Occipital lobe (tissue), 3 donors: ENCODE measurements at places on chromosomes 11 and 22. TPM values are rescaled to one million over a fixed set of nuclear protein-coding genes. Genes with fewer than 3 reads are reported as not detected.
A peak's percentile ranks its signal among the peaks of the same experiment; 100 is the strongest.

OR51I1 gene
- total RNA-seq: not detected

DNA sequence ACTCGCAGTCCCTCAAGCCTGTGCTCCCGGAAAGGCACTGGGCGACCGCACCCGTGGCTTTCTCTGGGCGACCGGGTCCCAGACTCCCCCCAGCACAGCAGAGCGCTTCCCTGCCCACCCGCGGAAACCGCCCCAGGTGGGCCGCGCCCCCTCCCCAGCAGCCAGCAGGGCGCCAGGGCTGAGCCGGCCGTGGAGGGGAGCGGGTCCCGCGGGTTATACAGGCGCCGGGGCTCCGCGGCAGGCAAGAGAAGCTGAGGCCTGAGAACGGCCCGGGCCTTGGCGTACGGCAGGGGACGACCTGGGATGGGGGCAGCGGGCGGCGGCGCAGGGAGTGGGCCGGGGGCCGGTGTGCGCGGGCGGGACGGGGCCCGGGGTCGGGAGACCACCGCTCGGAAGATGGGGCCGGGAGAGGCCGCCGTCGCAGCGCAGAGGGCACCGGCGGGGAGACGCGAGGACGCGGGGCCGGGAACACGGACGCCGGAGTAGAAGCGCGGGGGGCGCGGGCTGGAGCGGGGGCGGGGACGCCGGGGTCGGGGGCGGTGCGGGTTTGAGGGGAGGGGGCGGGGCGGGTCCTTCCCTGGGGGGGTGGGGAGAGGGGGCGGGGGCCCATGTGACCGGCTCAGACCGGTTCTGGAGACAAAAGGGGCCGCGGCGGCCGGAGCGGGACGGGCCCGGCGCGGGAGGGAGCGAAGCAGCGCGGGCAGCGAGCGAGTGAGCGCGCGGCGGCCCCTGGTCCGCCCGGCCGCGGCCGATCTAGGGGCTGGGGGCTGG is at the start of gene MDK:
Gene MDK (plus strand): TSS at position 622 of the 771 bp plus-strand sequence. CDS start 389 bp downstream, outside the sequence.
- DNase-seq: no peak

DNA sequence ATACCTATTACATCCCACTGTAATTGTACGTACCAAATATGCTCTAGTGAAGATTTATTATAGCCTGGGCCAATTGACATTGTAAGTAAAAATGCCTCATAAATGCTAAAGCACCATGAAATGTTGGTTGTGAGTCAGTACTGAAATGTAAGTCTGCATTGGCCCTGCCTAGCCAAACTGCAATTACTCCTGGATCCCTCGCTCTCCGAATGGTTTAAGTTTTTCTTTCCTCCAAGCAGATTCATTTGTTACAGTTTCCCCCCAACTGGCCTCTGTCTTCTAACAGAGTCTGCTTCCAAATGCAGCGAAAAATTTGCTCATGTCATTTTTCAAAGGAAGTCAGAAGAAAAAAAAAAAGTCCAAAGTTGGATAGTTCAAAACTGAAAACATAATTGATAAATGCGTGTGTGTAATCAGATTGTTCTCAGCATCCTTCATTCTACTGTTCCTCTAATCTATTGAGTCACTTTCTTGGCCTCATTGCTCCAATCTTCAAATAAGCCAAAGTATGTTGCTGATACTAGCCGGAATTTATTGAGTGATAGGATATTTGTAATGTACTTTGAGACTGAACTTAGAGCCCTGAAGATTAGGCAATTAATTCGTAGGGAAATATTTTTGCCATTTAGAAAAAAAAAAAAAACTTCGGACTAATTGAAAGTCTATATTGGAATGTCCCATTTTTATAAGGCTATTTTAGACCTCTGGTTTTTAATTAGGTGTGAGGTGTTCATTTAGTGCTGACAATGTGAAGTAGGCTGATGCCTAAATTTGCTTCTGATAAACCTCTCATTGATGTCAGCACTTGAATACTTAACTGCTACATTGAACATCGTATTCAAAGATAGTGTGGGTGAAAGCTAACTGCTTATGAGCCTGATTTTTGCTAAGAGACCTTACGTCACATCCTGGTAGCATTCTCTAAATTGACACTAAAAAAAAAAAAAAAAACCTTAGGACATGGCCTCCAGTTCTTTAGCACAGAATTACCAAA is 93.4 kb downstream of the WT1 start:
- no peak for DNase-seq

DGCR8 gene
- total RNA-seq: 37.0 TPM

TP53I11 gene
- total RNA-seq: 27.1 TPM

OR8J3 gene
- not detected for total RNA-seq

DNA sequence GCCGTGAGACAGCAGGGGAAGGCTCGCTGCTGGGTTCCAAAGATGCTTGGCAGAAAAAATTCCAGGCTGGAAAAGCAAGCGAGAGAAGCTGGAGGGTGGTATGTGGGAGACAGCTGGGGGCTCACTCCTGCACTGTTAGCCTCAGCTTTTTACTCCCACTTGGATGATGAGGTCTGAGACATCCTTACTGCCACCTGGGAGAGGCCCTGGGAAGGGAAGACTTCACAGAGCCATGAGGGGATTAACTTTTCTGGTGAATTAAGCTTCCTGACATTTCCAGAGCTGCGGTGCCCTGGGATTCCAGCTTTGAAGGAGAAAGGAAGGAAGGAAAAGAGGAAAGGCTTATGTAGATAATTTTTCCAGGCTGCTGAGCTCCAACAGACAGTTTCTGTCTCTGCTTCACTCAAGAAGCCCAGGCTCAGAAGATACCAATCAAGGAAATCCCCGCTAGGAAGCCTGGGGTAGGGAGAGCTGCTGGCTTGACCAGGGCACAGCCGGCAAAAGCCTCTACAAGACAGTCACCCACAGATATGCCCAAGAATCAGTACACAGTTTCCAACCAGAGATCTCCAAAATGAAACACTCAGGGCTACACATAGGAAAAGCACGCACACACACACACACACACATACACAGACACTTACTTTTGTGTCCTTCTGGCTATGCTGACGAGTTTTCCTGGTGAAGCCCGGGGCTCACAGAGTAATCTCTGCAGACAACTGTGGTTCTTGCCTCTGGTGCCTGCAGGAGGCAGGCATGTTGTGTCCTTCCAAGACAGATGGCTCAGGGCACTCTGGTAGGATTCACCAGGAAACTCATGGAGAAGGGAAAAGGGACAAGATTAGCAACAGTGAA is 907 bp downstream of the MCHR1 start:
- peak; percentile 20 for DNase-seq

TRIM34 gene
- 2.8 TPM for total RNA-seq

- no peak for DNase-seq
Measured at GRCh38 chr11:36164506-36165250, 124.5 kb downstream of the COMMD9 start.

DNA sequence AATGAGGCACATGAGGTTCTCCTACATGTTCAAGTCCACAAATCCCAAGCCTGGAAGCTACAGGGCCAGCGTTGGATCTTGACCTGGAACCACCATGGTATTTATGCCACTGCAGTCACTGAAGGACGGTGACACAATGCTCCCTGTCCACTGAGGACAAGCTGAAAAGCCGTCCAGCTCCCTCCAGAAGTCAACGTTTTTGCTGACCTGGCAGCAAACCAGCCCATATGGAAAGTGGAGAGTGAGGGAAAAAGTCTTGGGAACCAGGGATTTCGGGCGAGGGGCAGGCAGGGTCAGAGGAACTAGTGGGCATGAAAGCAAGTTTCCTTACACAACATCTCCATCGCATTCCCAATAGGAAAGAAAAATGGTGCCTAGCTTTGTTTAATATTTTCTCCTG is 33.3 kb downstream of the OPCML start:
- no peak for DNase-seq

GRCh38 chr11:71248656-71249055 is 3.7 kb downstream of the SHANK2 start:
- no peak for DNase-seq

- no peak for DNase-seq
Measured at GRCh38 chr22:20951932-20952380, 15.1 kb upstream of the AIFM3 start.

- no peak for DNase-seq
Measured at GRCh38 chr11:87063982-87064381, 26.2 kb downstream of the TMEM135 start.

SHISAL1 gene
- 13.9 TPM for total RNA-seq

DNA sequence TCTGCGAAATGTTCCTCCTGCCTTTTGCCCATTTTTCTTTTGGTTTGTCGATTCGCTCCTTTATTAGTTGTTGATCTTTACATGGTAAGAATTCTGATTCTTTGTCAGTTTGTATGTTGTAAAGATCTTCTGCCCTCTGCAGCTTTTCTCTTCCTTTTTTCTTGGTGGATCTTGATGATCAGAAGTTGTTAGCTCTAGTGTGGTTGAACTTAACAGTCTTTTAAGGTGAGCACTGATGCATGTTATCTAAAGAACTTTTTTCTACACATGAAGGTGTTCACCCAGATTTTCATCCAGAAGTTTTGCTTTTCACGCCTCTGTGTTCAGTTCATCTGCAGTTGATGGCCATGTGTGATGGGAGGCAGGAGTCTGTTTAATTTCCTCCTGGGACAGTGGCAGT is 133.7 kb downstream of the TBC1D22A start:
- no peak for DNase-seq

DNA sequence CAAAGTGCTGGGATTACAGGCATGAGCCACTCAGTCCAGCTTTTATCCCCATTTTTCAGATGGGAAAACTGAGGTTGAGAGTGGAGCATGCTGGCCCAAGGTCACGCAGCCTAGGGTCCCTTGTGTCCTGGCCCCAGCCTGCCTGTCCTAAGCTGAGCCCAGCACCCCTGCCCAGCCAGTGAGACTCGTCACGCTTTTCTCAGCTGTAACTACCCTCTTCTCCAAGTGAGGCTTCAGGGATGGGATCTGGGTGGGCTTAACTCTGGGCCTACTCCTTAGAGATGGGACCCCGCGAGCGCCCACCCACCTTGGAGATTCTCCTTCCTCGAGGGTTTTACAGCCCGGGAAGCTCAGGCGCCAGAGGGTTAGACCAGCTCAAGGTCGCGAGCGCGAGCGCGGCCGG is 390 bp upstream of the TMEM151A start:
- no peak for DNase-seq

DCDC1 gene
- 1.2 TPM for total RNA-seq

DNA sequence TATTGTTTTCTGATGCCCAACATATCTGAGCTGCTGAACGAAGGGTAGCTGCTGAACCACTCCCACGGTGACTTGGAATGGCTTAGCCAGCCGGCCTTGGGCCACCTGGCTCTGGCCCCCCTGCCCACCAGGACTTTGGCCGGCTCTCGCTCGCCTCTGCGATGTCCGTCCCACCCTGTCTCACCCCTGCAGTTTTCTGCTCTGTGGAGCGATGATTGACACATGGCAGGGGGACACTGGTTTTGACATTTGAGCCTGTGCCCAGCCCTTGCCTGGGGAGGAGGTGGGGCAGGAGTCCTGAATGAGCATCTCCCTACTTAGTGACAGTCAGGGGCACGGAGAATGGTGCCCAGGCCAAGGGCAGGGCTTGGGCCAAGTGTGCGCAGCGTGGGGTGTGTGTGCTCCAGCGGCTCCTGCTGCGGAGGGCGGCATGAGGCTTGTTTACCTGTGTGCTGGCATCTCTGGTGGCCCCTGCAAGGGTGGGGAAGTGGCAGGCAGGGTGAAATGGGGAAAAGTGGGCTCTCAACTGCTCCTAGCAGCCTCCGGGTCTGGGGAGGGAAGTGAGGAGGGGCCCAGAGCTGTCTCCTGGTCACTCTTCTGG is 15.7 kb upstream of the CDKN1C start:
- DNase-seq: no peak

SNAP29 gene
- 6.1 TPM for total RNA-seq

GRCh38 chr11:110445437-110445836 is 15.7 kb downstream of the FDX1 start:
- DNase-seq: no peak

ISX gene
- not detected for total RNA-seq

TENM4 gene
- 112 TPM for total RNA-seq

OR9G1 gene
- not detected for total RNA-seq

- no peak for DNase-seq
Measured at GRCh38 chr11:44464741-44465140, 100.7 kb upstream of the CD82 start.

DNA sequence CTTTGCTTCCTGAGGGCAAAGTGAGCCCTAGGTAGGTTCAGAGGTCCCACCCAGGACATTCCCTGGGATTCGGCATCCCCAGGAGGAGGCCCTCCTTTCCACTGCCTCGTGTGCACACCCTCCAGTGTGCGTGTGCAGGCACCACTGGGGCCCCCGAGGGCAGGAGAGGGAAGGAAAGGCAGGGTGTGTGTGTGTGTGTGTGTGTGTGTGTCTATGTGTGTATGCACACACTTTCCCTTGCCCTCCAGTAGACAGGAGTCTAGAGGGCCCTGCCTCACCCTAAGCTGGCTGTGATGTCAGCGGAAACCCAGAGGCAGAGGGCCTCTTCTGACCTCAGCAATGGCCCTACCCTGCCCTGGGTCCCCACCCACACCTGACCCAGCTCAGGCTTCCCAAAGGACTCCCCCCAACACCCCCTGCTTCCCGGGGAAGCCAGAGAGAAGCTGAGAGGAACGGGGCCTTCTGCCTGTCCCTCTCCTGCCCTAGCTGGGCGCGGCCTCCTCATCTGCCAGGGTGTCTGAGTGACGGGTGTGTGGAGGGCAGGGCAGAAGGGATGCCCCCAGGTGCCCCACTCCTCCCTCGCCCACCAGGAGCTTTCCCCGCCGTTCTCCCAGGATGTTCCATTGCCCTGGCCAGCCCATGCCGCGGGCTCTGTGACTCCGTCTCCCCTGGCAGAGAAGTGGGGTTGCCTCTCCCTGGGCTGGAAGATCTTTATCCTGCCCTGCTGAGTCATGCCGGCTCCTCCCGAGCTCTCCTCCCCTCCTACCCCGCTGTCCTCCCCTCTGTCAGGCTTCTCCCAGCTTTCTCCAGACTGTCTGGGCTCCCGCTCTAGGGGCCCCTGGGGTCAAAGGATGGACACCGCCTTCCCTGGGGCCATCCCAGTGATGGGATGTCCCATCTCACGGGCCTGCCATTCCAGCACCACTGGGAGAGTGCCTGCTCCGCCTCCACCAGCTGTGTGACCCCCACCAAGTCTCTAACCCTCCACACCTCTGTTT is 6.0 kb upstream of the CLCF1 start:
- no peak for DNase-seq

- peak; percentile 22 for DNase-seq
Measured at GRCh38 chr11:47216121-47216798, 1.5 kb downstream of the DDB2 start.

DNA sequence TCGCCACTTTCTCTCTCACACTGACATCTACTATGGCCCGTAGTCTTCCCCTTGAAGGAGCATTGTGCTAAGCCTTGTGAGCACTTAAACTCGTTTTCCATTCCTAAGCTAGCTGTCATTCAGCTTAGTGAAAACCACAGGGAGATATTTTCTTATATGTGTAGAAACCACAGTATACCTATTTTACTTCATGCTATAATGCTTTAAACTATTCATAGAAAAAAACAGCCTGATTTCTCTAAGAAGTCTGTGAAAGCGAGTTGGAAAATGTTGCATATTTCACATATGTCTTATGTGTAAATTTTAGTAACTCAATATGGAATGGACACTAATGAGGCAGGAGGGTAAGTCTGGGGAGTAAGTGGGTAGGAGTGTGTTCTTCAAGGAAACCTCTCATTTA is 194.3 kb upstream of the CTSC start:
- no peak for DNase-seq

CBLIF gene
- not detected for total RNA-seq

- no peak for DNase-seq
Measured at GRCh38 chr22:43754176-43754575, 57.9 kb downstream of the EFCAB6 start.

C1QTNF4 gene
- 16.7 TPM for total RNA-seq

NXPE1 gene
- not detected for total RNA-seq
